Dermis blood vessel endothelial cell (primary cell): ENCODE measurements at places on chromosomes 3 and 15.
A peak's percentile ranks its signal among the peaks of the same experiment; 100 is the strongest.

DNA sequence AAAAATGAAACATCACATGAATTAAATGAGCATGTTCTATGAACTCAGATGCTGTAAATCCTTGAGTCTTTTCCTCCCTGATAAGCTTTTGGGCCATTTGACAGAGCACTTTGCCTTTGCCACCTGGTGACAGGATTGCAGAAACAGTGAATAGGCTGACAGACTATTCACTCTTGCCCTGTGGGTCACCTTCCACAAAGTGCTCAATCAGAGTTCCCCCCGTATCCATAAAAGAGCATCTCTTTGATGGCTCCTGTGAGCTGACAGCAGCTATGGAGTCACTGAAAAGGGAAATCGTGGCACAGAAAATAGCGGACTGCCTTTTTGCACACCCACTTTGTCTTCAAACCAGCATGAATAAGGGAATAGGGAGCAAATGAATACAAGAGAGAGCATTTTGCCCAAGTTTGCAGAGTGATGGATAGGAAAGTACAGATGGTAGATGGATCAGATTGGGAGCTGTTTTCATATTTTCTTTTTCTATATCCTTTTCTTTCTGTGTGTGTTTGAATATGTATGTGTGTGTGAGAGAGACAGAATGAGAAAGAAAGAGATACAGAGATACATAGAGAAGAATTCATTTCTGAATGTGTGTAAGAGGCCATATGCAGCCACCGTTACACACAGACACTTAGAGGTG is 37.8 kb upstream of the GOLM2 start:
- no peak for DNase-seq

DNA sequence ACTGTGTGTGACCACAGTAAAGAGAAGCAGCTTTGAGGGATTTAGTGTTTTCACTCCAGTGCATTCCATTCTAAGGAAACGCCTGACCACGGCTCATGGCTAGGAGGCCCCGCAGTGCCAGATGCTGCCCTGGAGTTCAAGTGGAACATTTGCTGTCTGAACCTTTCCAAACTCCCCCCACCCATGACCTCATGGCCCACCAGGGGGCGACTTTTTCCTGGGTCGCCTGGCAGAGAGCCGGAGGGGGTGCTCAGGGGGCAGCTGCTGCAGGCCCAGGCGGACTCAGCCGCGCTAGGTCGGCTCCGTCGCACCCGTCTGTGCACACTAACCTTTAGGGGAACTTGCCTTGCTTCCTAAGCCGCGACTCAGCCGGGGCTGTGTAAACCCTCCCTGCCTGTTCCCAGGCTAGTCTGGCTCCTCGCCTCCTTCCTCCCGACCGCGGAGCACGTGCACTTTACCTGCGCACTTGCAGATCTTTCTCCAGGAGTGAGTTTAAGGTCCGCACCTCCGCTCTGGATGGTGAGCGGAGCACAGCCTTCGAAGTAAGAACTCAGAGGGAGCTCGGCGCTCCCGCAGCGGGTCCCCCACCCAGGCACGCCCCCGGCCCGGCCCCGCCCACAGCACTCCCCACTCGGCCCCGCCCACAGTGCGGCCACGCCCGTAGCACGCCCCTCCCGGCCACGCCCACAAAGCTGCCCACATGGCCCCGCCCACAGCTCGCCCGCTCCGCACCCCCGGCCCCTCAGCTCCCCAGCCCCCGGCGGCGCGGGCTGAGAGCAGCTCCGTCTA is at the start of gene OCA2:
OCA2 (minus strand) TSS at position 550 of the 789 bp plus-strand sequence. CDS start 17,441 bp downstream, outside the sequence.
- DNase-seq: peak; percentile 27

DNA sequence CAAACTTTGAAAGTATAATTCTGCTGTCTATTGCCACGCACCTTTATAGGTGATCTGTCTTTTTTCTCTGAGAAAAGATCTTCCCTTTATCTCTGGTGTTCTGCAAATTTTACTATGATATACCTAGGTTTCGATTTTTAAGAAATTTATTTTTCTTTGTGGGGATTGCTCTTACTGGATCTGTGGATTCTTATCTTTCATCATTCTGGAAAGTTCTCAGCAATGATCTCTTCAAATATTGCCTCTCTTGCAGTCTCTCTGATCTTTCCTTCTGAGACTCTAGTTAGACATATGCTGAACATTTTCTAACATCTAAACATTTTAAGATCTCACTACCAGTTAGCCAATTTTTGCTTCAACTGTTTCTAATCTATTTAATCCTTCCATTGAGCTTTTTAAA is 47.0 kb upstream of the ATOSA start:
- no peak for DNase-seq

DNA sequence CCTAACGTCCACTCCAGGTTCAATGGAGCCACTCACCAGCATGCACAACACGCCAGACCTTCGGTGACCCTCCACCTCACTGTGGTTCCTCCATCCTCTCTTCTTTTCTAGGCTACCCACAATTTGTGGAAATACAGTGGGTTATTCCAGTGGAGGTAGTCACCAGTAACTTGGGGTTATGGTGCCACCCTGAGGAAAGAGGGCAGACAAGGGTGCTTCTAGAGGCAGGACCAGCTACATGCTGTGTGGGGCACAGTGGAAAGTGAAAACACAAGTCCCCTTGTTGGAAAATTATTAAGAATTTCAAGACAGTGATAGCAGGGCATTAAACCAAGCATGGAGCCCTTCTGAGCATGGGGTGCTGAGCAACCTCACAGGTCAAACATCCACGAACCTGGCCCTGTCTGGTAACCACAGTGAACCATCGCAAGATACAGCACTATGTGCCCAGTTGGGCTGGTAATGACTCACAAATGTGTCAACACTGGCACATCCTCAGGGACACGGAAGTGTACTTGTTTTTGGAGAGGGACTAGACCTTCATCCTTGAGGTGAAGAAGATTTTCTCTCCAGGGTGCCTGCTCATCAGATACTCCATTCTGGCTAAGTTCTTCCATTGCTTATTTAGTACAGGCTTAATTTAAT is 166.7 kb downstream of the STT3B start:
- peak; percentile 31 for DNase-seq
